Stimulated activated naive CD4-positive, alpha-beta T cell (primary cell): ENCODE measurements at places on chromosomes 11 and 22.

DNA sequence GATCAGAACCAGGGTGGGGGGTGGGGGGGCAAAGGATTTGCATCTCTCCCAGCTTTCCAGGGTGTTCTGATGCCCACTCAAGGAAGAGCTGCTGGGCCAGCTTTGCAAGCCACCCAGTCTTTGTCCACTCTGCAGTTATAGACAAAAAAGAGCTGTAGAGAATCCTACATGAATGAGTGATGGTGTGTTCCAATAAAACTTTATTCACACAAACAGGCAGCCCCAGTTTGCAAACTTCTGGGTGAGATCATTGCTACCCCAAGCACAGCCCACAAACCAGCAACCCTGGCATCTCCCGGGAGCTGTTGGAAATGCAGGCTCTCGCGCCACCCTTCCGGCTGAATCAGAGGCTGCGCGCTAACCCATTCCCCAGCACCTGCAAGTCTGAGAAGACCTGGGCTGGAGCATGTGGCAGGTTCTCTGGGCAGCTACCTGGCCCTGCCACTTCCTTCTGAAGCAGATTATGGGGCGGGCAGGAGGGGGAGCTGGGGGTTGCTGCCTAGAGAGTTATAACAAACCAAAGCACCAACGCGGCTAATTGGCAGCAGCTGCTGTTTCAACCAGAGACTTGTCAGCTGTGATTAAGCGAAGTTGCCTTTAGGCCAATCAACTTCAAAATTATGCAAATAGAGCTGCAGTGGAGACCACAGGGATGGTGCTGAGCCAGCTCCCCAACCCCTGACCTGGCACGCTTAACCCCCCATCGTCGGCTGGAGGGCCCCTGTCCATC is 3.8 kb upstream of the SHISAL1 start:
- DNase-seq: no peak

- DNase-seq: no peak
These were observed 1.6 kb upstream of the DDX10 start for GRCh38 chr11:108663154-108663877.

- no peak for DNase-seq
These were observed 134.7 kb downstream of the TTC17 start for GRCh38 chr11:43493431-43493830.

GRCh38 chr11:76424379-76424778 is 20.4 kb upstream of the EMSY start:
- DNase-seq: no peak

DNA sequence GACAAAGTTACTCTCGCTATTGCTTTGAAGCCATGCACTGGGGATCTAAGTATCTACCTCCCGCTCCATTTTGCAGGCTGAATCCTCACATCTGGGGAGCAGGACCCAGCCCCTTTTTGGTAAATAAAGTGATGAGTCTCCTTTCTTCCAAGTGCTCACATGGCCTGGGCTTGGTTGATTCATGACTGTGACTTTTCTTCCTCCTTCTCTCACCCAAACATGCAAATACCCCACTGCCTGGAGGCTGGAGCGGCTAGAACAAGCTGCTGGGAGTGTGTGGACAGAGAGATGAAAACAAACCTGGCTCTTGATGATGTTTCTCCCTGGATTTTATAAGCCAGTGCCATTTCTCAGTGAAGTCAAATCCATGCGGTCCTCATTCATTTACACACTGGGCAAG is 72.7 kb downstream of the TRIM29 start:
- DNase-seq: no peak

DNA sequence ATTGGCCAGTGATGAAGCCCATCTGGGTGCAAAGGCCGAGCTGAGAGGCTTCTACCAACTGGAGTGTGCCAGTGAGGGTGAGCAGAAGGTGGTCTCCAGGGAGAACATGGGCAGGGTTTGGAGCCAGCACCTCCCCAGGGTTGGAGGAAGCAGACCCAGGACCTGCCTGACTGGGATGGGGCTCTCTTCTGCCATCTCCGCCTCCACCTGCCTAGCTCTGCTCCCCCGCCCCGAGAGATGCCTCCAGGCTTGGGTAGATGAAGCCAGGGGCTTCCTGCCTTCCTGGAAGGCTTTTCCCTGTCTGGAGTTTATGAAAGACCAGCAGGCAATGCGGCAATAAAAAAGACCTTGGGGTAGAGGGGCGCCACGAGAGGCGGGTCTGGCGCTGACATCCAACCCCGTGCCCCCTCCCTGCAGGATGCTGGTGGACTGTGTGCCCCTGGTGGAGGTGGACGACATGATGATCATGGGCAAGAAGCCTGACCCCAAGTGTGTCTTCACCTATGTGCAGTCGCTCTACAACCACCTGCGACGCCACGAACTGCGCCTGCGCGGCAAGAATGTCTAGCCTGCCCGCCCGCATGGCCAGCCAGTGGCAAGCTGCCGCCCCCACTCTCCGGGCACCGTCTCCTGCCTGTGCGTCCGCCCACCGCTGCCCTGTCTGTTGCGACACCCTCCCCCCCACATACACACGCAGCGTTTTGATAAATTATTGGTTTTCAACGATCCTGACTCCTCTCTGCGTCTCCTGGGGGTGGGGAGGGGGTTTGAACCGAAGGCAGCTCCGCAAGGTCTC is 3.3 kb downstream of the SELENOM start:
- DNase-seq: no peak

DNA sequence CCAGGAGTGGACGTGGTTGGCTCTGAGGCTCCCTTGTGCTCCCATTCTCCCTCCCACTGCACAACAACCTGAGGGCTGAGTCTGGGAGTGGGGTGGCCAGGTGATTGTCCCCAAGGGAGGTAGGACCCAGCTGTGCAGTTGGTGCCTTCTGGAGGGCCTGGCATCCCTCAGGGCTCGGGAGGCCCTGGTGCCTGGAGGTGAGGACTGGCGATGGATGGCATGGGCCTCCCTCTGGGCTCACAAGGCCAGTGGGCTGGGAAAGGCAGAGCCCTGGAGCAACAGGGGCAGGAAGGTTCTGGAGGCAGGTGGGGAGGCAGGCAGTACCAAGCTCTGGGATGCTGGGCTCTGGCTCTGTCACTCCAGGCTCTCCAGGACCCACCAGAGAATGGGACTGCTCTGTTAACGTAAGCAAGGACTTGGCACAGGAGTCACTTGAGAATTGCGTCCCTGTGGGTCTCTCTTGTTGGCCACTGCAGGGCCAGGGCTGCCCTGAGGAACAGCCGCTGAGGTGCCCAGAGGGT is 114.2 kb downstream of the KCNQ1OT1 start:
- DNase-seq: no peak

GRCh38 chr11:94639901-94640721 is 72.9 kb downstream of the PIWIL4 start:
- DNase-seq: no peak

DNA sequence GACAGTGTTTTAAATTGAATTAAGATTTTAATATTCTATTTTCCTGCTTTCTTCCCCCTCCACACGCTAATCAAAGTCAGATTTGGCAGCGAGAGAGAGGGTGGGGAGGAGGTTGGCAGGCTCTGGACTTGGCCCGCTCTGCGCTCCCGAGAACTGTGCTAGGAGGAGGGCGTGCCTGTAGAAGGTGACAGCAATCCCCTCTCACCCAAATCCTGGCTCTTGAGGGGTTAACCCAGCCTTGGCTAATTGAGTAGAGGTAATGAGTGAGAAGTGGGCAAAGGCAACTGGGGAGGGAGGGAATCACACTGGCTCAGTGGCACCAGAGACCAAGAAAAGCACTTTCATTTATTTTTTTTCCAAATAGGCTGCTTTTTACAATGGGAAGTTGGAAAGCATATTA is 42.2 kb downstream of the BUD13 start:
- DNase-seq: no peak

GRCh38 chr22:24209016-24209415 is 27.7 kb downstream of the SUSD2 start:
- DNase-seq: no peak

DNA sequence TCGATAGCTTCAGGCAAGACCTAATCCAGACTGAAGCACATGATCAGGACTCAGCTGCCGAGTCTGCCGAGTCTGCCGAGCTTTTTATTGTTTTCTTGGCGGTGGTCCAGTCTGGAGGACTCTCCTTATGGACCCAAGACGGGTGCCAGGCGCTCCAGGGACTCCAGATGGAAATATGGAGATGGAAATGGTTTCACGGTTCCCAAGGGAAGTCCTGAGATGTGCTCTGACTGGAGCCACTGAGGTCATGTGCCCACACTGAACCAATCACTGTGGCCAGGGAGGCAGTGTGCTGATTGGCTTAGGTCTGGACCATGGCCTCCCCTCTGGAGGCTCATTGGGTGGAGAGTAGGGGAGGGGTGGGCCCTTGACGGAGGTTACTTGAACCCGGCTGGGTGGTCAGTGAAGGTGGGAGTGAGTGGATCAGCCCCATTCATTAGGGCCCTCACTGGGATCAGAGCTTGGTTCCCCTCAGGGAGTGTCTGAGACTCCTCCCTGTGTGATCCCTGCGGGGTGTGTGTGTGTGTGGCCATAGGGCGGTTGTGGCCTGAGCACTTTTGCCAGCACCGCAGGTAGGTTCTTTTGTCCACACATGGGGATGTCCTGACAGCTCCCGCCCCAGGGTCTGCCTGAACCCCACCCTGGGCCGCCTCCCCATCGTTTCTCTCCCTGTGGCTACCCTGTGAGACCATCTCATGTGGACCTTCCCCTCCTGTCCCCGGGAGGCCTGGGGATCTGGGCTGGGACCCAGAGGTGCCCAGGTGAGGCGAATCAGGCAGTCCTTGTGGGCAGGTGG is 14.0 kb downstream of the RPS6KA4 start:
- DNase-seq: no peak

GRCh38 chr11:16604794-16605388 is 133.6 kb upstream of the C11orf58 start:
- DNase-seq: peak; percentile 9

DNA sequence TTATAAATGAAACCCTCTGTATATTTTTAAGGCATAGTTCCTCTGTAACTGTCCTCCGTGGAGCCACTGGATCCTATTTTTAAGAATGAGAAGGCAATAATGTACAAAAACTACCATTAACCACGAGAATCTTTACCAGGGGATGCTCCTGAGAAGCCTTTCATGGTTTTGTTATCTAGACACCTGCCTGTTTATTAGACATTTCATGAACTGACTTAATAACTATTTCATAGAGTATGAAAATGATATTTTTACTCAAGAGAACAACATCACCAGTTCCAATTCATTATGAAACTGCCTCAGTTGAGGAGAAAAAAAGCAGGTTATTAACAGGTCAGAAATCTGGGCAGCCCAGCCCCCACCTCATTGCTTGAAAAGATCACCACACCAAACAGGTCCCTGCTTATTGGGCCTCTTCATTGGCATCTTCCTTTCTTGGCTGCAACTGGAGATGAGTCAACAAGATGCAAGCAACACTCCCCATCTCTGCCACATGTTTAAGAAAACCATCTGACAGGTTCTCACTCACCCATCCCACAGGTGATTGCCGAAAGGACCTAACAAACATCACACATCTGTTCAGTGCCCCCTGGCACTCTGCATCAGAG is 27.8 kb downstream of the ETS1 start:
- no peak for DNase-seq
